ENCODE measurements at places on chromosomes 12 and 14. TPM values are rescaled to one million over a fixed set of nuclear protein-coding genes. Genes with fewer than 3 reads are reported as not detected.

DNA sequence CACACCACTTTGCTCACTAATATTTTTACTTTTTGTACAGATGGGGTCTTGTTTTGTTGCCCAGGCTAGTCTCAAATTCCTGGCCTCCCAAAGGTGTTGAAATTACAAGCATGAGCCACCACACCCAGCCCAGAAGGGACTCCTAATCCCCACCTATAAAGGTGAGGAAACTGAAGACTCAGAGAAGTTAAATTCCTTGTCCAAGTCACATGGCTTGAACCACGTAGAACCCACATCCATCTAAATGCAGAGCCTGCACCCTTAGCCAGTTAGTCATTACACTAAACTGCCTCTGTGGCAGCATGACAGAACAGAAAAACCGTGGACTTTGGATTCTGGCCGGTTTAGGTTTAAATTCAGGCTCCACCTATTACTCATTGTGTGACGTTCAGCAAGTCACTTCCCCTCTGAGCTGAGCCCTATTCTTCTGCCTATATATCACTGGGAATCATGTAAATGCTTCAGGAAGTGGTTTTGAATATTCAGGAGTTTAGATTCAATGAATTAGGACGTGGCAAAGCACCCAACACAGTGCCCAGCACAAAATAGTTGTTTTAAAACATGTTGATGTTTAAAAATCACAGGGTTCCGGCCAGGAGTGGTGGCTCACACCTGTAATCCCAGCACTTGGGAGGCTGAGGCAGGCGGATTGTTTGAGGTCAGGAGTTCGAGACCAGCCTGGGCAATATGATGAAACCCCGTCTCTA lies 3.0 kb upstream of the CORO1C start:
- H3K36me3 ChIP-seq = no peaks in the 10 kb centered on the region
- H3K4me1 ChIP-seq = peaks cover 11% of the 10 kb centered on the region
- no peak for DNase-seq

The ALKBH2 gene
- 41.3 TPM for total RNA-seq

GRCh38 chr12:70796989-70797388 lies 123.5 kb downstream of the PTPRR start:
- H3K4me1 ChIP-seq = no peaks in the 10 kb centered on the region
- no peaks in the 10 kb centered on the region for H3K27me3 ChIP-seq
- H3K4me3 ChIP-seq = no peak overlapping the region
- no peak overlapping the region for H3K27ac ChIP-seq

GRCh38 chr12:5560265-5560664 lies 128.4 kb downstream of the NTF3 start:
- no peaks in the 10 kb centered on the region for H3K4me1 ChIP-seq
- no peak overlapping the region for H3K27ac ChIP-seq
- H3K36me3 ChIP-seq = no peaks in the 10 kb centered on the region
- no peaks in the 10 kb centered on the region for H3K27me3 ChIP-seq
- DNase-seq = no peak

The ARHGEF40 gene
- total RNA-seq = 0.39 TPM

DNA sequence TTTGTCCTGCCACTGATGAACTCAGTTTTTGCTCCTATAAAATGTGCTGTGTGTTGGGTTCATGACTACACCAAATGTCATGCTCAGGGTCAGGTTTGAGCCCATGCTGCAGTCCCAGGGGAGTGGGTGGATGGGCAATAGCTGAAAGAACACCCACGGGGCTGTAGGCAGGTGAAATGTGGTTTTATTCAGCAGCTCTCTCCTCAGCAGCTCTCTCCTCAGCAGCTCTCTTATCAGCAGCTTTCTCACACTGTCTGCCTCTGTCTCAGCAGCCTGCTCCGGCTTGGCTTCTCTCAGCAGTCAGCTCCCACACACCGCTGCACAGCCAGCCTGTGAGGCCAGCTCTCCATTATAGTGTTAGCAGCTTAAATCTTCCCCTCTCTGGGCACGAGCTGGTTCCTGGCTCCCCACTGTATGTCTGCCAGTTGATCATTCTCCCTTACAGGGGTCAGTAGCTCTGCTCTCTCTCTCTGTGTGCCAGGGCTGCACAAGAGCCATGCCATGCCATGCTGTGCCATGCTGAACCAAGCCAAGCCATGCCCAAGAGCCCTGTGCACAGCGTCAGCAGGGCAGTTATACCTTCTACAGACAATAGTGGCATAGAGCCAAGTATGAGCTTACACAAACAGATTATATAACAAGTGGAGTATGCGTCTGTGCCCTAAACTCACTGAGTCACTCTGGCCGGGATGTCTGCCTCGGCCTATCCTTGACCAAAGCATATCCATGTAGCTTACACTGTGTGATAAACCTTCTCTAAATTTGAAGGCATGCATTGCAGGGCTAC lies 303.3 kb upstream of the TMPO start:
- H3K27me3 ChIP-seq = no peaks in the 10 kb centered on the region
- no peak for DNase-seq
- H3K4me1 ChIP-seq = no peaks in the 10 kb centered on the region
- H3K36me3 ChIP-seq = no peaks in the 10 kb centered on the region
- no peak overlapping the region for H3K4me3 ChIP-seq
- no peak overlapping the region for H3K27ac ChIP-seq

GRCh38 chr12:132327336-132328171 lies 1.8 kb downstream of the GALNT9 start:
- no peaks in the 10 kb centered on the region for H3K36me3 ChIP-seq
- no peak overlapping the region for H3K27ac ChIP-seq
- DNase-seq = no peak
- H3K4me1 ChIP-seq = peaks cover 5% of the 10 kb centered on the region
- peaks cover 16% of the 10 kb centered on the region for H3K27me3 ChIP-seq

- H3K4me3 ChIP-seq = no peak overlapping the region
- H3K27me3 ChIP-seq = no peaks in the 10 kb centered on the region
- no peaks in the 10 kb centered on the region for H3K4me1 ChIP-seq
- no peak overlapping the region for H3K27ac ChIP-seq
These were observed 183.0 kb downstream of the PAX9 start for GRCh38 chr14:36844443-36845195.

GRCh38 chr12:100545092-100545491 lies 28.4 kb upstream of the GAS2L3 start:
- H3K27me3 ChIP-seq = no peaks in the 10 kb centered on the region
- H3K36me3 ChIP-seq = no peaks in the 10 kb centered on the region
- H3K4me1 ChIP-seq = no peaks in the 10 kb centered on the region
- no peak overlapping the region for H3K27ac ChIP-seq
- DNase-seq = no peak

Data from CD8-positive, alpha-beta memory T cell (primary cell).